CD4-positive, alpha-beta T cell treated with Interleukin-4 for 4 hours (primary cell): ENCODE measurements at places on chromosomes 3 and 15.

DNA sequence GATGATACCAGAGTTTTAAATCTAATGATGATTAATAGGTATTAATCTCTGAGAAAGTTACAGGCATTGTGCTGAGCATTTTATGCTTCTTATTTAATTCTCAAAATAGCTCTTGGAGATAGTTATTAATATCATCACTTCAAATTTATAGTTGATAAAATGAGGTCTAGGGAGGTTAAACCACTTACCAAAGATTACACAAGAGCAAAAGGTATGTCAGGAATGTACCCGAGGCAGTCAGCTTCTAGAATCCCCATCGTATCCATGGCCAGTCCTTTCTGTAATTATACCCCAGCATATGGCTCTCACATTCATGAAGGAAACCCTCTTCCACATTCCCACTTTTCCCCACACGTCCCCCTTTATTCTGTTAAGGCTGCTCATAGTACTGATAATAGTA is 421.3 kb downstream of the PYDC2 start:
- no peak for DNase-seq

GRCh38 chr15:78663703-78664102 is 22.7 kb upstream of the CHRNB4 start:
- DNase-seq = no peak

DNA sequence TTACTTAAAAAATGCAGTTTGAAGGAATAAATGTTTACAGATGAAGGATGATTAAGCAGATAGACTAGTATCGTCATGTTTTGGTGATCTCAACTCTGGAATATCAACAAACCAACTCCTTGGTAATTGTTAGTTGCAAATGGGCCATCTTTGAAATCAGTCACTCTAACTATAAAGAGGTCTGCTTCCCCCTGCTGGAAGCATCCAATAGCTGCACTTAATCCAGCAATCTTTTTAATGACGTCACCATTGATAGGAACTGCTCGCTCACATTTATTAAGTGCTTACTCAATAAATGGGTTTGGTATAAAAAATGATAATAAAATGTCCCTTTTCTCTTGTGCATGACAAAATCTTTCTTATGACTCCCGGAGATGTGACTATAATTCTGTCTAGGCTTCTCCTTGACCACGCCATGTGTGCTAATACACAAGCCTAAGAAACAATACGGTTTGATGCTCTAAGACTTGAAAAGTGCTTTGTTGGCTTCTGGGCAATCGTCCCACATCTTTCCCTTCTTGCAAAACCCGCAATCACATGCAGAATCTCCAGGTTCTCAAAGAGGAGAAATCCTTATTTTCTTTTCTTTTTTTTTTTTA is 227.6 kb upstream of the POU1F1 start:
- DNase-seq = no peak

- DNase-seq = no peak
These were observed 402.4 kb downstream of the MAGI1 start for GRCh38 chr3:65636326-65636725.

GRCh38 chr3:81378552-81379293 is 382.7 kb downstream of the GBE1 start:
- DNase-seq = no peak

DNA sequence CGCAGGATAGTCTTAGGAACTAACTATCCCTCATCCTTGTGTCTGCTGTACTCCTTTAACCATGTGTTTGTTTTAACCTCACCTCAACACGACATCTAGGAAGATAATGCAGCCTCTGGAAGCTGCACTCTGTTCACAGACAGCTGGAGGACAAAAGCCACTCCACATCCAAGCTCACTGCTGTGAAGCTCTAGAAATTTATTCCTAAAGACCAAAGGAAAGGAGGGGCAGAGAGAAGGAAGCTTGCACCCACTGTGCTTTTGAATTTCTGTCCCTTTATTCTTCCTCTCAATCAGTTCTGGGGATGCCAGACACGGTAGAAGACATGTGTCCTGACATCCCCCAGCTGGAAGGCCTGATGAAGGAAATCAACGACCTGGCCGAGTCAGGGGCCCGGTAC is 182.9 kb upstream of the CHRM5 start:
- no peak for DNase-seq

GRCh38 chr3:30607032-30607833 is 832 bp downstream of the TGFBR2 start:
- peak; percentile 64 for DNase-seq

GRCh38 chr3:173690542-173691180 is 293.1 kb downstream of the NLGN1 start:
- no peak for DNase-seq

DNA sequence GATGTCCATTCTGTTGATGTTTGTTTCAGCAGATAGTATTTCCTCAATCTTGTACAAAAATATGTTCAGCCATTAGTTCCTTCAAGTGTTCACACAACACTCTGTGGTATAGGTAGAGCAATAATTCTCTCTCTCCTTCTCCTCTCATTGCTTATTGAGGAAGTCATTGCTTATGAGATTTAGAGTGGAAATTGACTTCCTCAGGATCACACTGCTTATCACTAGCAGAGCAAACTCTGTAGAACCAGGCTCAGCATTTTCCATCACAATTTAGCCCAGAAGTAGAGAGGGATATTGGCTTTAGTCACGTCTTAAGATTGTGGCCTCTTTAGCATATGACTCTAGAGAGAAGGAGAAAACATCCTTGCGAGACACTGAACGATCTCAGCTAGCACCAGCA is 31.2 kb downstream of the RAB11A start:
- DNase-seq = no peak

- no peak for DNase-seq
These were observed 378 bp upstream of the FEM1B start for GRCh38 chr15:68277131-68277602.

DNA sequence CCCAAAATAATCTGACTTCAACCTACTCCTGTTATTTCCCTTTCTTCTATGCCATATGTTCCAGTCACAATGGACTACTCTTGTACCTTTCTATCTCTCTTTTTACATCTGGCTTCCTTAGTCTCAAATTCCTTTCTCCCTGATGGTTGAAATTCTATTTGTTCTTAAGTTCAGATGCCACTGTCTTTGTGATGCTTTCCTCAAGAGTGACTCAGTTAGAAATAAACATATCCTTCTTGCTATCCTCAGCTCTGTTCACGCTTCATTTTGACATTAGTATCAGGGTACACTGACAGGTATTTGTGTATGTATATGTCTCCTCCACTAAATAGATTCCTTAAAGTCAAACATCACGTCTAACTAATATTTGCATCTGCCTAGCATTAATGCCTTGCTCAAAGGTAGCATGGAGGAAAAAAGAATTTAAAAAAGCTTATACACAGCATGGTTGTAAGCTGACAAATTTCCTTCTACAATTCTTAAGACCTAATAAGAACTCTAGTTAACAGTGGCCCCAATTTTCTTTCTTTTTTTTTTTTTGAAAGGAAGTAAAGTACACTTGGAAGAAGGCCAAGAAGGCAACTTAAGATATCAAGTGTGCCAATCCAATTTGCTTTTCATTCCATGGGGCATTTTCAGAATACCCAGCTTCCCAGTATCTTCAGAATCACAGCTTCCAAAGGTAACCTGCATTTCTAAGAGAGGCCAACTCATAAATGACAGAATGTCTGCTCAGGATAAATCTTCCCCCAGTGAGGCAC is 58.0 kb downstream of the CHAC1 start:
- no peak for DNase-seq

- DNase-seq = no peak
These were observed 773 bp downstream of the LINGO1 start for GRCh38 chr15:77631745-77632533.

DNA sequence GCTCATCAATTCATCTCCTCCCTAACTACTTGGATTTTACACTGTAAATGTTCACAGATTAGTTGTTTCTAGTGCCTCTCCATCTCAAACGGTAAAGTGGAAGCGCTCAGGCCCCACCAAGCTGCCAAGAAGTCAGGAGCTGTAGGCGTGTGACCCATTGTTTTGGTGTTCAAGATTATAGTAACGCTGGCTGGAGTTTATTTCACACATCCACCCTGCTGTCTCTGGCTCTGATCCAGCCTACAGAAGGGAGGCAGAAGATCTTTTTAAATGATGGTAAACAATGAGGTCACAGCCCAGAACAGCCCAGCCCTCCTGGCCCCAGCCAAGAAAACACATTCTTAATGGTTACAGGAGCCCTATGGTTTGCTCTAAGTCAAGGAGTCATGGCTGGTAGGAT is 25.7 kb upstream of the GALNT15 start:
- DNase-seq = no peak
